SK-N-SH (cell line): ENCODE measurements at places on chromosomes 1 and 21. TPM values are rescaled to one million over a fixed set of nuclear protein-coding genes. Genes with fewer than 3 reads are reported as not detected.

Gene FCAMR
- polyA plus RNA-seq = not detected in 2 replicates

Gene KCNA2
- not detected in 2 replicates for polyA plus RNA-seq

Gene MACO1
- 6.9 and 7.4 TPM in 2 replicates for polyA plus RNA-seq

Gene NFASC
- polyA plus RNA-seq = 4.6 and 6.0 TPM in 2 replicates

DNA sequence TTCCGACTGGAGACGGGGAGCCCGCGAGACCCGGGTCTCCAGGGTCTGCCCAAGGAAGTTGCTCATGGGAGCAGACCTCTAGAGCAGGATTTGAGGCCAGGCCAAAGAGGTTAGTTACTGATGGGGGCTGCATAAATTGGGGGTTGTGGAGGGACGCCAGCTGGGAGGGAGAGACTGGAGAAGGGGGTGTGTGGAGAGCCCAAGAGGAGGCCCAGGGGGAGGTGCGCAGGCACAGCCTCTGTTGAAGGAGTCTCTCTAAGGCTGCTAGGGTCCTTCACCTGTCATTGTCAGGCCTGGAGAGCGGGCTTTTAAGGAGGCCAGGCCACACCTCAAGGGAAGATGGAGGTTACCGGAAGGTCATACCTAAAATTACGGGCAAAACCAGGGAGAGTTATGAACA lies 363 bp downstream of the PLA2G5 start:
- no peaks in the 10 kb centered on the region for H3K4me1 ChIP-seq
- H3K27me3 ChIP-seq = peaks cover 2% of the 10 kb centered on the region; the same call in 1 of the 2 replicates
- DNase-seq = no peak
- no peak overlapping the region for H3K4me3 ChIP-seq
- H3K27ac ChIP-seq = no peak overlapping the region
- H3K36me3 ChIP-seq = no peaks in the 10 kb centered on the region

DNA sequence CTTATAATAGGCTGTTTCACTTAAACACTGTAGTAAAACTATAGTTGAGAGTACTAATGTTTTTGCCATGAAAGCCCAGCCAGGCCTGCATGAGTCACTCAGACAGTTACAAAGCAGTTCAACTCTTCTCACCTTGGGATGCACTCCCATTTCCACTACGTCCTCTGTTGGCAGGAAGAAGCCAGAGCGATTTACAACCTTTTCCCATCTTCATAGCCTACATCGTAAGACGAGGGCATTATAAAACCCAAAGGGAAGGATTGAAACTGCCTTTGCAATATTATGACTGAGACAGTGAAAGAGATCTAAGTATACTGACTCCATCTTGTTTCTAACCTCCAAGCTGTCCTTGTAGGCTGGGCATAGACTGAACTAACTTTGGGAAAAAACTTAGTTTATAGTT lies 71.8 kb upstream of the CSF1 start:
- H3K27me3 ChIP-seq = no peaks in the 10 kb centered on the region
- DNase-seq = no peak
- H3K27ac ChIP-seq = no peak overlapping the region
- no peaks in the 10 kb centered on the region; the same call in 1 of the 2 replicates for H3K4me1 ChIP-seq
- H3K4me3 ChIP-seq = no peak overlapping the region
- no peaks in the 10 kb centered on the region for H3K36me3 ChIP-seq

GRCh38 chr1:31222176-31222575 lies 17.5 kb downstream of the NKAIN1 start:
- H3K4me3 ChIP-seq = no peak overlapping the region
- H3K4me1 ChIP-seq = peaks cover 28% of the 10 kb centered on the region; the same call in 1 of the 2 replicates
- DNase-seq = no peak
- H3K36me3 ChIP-seq = no peaks in the 10 kb centered on the region
- peaks cover 5% of the 10 kb centered on the region; the same call in 1 of the 2 replicates for H3K27me3 ChIP-seq

GRCh38 chr21:17782051-17782450 lies 37.1 kb downstream of the C21orf91 start:
- H3K27me3 ChIP-seq = no peaks in the 10 kb centered on the region
- no peak overlapping the region for H3K27ac ChIP-seq
- H3K36me3 ChIP-seq = peaks cover 9% of the 10 kb centered on the region

- H3K27me3 ChIP-seq = no peaks in the 10 kb centered on the region
- peaks cover 31% of the 10 kb centered on the region for H3K4me1 ChIP-seq
- peak overlapping the region; percentile 94 for H3K27ac ChIP-seq
These were observed 1.7 kb upstream of the ZBTB7B start for GRCh38 chr1:155000726-155001424.

DNA sequence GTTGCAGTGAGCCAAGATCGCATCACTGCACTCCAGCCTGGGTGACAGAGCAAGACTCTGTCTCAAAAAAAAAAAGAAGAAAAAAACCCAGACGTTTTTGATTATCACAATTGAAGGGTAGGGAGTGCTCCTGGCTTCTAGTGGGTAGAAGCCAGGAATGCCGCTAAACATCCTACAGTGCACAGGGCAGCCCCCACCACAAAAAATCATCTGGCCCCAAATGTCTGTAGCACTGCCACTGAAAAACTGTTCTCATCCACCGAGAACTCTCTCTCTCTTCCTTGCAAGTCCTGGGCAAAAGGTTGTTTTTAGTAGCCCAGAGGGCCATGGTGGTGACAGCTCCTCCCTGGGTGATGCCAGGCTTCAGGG lies 35.6 kb upstream of the GPR157 start:
- peaks cover 2% of the 10 kb centered on the region; the same call in 1 of the 2 replicates for H3K4me1 ChIP-seq
- no peaks in the 10 kb centered on the region; the same call in 1 of the 2 replicates for H3K36me3 ChIP-seq
- no peak for DNase-seq
- peak overlapping the region; percentile 97 for H3K27ac ChIP-seq
- H3K27me3 ChIP-seq = no peaks in the 10 kb centered on the region
- no peak overlapping the region for H3K4me3 ChIP-seq
